ENCODE measurements at places on chromosomes 2 and 18.

DNA sequence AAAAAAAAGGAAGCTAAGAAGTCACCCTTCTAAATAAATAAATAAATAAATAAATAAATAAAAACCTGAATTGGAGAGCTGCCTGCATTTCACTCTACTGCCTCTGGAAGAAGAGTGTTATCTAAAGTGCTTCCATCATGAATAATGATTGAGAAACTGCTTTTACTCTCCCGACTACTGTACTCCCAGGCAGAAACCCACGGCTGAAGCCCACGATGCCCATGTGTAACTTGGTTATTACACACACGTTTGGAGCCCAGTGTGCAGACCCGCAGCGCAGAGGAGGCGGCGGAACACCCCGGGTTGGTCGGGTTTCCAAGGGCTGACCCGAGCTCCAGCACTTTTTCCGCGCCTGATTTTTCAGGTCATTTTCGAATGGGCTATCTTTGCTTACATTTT, 697 bp upstream of the SPATS2L start:
- DNase-seq, result no peak

DNA sequence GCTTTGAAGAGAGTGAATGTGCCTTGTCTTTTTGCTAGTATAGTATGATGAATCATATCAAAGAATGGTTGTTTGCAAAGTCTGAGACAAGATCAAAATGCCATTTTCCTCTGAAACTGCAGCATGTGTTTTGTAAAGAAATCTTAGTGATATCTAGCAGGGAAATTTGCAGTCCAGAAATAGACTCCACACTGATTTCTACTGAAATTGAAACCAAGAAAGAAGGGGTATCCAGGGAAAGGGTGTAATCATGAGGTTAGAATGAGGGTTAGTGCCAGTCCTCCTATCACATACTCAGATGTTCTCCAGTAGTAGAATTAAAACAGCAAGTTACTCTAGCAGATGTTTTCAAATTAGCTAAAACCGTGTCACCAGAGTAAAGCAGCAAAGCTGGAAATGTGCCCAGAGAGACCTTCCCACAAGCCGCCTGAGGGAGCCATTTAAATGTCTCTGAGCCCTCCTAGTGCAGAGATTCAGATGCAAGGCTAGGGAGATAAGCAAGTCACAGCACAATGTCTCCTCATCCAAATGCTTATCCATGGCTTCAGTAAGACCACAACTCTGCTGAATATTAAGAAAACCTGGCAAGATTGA, 4.9 kb downstream of the DLGAP1 start:
- DNase-seq, result no peak

DNA sequence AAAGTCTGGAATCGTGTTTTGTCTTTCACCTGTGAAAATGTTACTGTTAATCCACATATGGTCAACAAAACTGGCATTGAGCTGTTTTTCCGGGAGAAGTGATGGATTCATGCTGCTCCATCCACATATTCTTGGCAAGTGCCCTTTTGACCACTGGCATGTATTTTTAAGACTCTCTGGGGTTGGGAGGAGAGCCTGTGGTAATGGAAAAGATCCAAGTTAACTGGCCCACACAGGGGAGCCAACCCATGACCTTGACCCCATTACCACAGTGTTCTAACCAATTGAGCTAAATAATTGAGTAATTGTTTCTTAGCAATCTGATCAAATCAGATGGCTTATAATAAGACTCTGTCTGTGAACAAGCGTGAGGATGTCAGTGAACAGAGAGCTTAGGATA, 296.2 kb upstream of the NRP2 start:
- no peak for DNase-seq

DNA sequence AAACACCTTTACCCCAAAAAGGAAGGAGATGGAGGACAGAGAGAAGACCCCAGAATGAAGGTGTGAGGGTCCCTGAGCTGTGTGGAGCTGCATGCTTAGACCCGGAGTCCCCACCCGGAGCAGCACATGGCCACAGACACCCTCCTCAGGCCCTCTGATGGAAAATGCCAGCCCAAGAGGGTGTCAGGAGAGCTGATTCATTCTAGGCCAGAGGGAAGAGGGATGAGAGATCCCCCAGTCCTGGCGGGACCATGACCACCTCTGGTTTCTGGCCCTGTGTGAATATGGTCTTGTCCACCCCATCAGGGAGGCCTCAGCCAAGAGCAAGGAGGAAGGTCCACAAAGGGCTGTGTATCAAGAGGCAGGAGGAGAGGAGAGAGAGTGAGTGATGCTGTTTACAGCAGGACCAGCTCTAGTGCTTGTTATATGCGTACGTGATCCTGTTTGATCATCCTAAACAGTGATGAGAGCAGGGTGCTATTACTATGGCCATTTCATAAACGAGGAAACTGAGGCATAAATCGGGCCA, 186.6 kb upstream of the HAAO start:
- no peak for DNase-seq

DNA sequence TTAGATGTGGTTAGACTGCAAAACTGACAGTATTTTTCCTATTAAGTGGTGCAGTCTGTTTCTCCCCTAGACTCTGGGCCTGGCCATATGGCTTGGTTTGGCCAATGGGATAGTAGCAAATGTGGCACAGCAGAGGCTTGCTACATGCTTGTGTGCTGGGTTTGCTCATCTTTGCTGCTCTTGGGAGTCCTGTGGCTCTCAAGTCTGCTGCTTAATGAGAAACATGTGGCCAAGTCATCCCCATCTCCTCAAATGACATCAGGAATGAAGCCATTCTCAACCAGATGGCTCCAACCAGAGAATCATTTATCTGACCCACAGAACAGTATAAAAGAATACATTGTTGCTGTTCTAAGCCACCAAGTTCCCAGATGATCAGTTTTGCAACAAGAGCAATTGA, 57.1 kb upstream of the PAX3 start:
- peak; percentile 83 for DNase-seq

DNA sequence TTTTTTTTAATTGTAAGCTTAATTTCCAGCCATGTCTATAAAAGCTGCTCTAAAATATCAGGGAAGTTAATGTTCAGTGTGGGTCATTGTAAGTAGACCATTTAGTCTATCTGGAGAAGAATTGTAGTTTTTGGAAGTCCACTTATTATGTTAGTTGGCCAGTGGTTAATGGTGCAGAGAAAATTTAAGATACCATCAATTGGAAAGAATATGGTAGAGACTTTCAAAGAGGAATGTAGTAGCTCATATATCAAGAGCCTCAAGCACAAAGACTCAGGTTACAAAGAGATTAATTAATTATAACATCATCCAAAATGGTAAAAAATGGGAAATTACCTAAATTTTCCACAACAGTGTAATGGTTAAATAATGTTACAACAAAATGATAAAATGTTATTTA, 127.8 kb upstream of the CAVIN2 start:
- no peak for DNase-seq

- DNase-seq, result no peak
These were observed 41.4 kb upstream of the NFATC1 start for GRCh38 chr18:79354350-79354749.

DNA sequence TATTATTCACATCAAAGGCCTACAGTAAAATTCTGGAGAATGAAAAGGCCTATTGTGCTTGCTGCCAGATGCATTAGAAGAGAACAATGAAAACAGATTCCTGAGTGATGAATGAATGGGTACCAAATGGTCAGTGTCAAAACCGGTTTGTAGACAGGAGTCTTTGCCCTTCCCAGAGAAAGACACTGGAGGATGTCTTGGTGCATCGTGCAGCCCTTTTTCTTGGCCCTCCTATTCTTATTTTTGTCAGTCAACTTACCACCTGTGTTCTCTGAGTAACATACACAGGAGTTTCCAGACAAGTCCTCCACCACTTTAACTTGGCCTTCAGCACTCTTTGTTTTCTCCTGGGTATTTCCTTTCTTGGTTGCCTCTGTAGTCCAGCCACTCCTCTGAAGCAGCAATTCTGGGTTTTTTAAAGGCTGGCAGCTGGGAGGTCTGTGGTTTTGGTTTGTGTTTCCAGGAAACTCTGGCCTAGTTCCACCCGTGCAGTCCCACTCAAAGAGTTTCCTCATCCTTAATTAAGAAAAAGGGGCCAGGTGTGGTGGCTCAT, 29.4 kb downstream of the PSTPIP2 start:
- no peak for DNase-seq

DNA sequence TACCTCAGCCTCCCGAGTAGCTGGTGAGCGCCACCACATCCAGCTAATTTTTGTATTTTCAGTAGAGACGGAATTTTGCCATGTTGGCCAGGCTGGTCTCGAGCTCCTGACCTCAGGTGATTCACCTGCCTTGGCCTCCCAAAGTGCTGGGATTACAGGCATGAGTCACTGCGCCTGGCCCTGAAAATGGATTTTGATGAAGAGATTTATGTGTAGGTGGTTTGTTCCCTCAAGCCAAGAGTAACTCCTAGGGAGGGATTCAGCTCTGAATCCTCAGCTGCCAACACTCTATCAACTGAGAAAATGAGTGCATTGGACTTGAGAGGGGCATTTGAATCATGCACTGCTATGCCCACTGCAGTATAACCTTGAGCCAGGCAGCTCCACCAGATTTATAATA, 17.5 kb upstream of the LIPG start:
- DNase-seq, result no peak

DNA sequence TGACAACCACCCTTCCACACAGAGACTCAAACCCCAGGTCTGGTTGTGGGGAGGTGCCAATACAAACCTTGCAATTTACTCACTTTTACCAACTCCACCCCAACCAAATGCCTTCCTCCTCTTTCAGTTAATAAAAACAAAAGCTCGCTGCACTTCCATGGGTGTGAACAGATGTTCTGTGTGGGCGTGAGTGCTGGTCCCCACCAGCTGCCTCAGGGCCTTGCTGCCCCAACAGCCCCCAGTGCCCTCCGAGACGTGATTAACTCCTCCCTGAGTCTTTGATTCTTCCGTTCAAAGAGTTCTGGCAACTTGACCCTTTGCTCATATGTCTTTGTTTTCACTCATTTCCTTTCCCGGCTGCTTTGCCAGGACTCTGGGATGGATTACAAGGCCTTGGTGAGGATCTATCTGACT, 258.9 kb upstream of the CXCR4 start:
- no peak for DNase-seq

DNA sequence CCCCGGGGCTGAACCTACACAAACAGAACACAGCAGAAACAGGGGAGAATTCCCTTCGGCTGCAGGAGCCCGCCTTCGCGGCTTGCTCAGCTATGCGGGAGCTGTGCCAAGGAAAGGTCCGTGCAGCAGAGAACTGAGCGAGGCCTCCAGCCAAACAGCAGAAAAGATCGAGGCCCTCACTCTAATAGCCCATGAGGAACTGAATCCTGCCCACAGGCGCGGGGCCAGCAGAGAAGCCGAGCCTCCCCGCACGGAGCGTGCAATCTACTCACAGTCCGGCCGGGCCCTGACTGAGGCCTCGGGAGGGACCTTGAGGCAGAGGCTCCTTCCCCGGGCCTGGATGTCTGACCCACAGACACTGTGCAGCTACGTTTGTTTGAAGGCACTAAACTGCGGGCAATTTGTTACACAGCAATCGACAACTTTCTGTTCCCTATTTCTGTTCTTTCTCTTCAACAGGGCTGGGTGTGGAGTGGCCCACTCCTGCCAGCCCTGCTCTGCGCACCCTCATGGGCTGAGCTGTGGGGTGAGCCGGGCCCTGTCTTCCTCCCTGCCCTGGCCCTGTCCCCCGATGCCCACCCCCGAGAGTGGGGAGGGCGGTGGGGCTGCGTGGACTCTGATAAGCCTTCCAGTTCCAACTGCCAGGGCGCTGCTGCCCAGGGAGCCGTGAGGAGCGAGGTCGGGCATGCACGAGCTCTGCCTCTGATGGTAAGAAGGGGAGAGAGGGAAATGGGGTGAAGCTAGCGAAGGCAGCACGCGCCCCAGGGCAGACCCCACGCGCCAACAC, 13.7 kb downstream of the HES6 start:
- no peak for DNase-seq

GRCh38 chr18:56257205-56257604, 381.2 kb downstream of the TXNL1 start:
- peak; percentile 42 for DNase-seq

DNA sequence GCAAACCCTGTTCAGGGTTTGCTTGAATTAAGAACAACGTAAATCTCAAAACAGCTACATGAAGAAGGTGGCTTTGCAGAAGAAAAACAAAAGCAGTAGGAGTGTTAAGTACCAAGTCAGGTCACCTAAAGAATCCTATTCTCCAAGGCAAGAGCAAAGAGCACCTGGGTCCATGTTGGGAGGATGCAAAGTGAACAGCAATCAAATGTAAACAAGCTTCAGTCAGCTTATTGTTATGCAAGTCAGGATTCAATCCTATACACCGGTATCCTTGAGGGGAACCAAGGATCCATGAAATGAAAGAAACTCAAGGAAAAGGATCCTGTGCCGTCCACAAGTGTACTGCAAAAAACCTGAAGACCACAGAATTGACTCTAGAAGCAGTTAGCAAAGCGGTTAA, 261.0 kb upstream of the DDX18 start:
- no peak for DNase-seq

DNA sequence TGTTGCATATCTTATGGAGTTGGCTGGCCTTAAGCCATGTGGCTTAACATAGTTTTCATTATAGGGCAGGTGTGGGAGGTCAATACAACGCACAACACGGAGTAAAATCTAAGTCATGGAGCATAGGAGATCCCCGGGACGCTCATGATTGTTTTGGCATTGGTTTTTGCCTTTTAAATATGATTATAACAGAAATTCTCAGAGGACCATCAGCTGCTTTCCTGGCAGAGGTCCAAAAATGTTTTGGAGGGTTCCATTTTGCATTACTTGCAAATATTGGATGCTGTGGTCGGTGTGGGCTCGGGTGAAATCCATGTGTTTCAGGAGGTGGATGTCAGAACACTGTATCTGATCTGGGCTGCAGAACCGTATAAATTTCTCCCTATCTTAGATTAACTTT, 3.4 kb downstream of the NCOA1 start:
- no peak for DNase-seq

DNA sequence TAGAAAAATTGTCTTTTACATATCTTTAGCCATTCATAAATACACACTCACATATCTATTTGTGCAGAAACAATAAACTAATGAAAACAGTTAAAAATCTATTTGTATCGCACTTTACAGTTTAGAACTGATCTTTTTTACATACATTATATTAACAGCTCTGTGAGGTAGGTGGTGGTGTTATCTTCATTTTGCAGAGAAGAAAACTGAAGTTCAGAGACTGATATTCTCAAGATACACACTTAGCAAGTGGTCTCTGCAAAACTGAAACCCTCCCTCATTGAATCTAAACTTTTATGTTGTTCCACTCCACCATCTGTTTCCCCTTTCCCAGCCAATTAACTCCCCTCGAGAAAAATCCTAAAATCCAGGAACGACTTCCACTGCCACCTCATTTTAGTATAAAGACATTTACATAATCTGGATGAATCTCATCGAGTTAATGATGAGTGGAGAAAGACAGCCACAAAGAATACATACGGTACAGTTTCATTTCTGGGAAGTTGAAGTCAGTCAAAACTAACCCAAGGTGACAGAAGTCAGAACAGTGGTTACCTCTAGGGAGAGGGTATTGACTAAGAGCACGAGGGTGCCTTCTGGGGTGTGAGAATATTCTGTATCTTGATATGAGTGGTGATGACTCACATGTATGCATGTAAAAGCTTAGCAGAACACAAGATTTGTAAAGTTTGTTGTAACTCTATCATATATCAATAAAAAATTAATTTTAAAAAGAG, 524.2 kb upstream of the TCF4 start:
- no peak for DNase-seq
